ENCODE measurements at places on chromosomes 1 and 21.

DNA sequence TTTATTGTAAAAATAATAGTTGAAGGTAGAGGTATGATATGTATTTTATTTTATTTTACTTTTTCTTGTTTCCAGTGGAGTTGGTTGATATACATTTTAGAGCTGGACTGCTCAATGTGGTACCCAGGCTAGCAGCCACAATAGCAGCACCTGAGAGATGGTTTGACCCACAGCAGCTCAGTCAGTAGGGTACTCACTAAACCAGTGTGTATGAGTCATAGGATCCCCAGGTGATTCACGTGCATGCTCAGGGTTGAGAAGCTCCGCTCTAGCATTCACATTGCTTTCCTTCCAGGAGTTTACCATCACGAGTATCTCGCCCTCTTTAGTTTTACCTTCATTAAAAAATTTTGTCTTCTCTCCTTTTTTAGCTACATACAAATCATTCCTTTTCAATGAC, 96.0 kb upstream of the PAXBP1 start:
- no peak for DNase-seq

DNA sequence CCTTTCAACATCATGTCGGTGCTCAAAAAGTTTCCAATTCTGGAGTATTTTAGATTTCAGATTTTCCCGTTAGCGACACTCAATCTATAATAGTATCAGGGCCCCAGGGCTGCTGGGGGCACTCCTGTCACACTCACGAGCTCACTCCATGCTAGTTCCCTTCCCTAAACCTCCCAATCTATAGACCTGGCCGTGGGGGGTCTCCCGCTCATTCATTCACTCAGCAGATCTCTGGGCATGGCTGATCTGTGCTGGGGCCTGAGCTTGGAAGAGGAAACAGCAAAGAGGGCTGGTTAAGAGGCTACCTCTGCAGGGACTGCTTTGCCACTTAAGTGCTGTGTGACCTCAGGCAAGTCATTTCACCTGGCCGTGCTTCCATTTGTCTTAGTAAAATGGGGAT, 46.8 kb upstream of the LAPTM5 start:
- DNase-seq = no peak

DNA sequence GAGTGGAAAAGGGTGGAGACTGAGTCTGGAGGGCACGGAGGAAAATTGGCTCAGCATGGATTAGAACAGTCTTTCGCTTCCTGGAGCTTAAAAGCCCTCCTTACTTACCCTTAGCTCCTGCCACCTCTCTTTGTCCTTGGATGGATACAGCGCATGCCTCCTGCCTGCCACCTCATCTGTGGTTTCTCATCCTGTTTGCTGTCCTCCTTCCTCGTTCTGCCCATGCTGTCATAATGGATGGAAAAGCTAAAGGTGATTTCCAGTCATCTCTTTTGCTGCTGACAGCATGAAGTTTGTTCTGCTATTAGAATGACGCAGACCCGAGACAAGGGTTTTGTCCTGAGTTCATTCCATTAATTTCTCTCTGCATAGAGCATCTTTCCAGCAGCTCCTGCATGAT, 425.9 kb downstream of the KIF26B start:
- no peak for DNase-seq

DNA sequence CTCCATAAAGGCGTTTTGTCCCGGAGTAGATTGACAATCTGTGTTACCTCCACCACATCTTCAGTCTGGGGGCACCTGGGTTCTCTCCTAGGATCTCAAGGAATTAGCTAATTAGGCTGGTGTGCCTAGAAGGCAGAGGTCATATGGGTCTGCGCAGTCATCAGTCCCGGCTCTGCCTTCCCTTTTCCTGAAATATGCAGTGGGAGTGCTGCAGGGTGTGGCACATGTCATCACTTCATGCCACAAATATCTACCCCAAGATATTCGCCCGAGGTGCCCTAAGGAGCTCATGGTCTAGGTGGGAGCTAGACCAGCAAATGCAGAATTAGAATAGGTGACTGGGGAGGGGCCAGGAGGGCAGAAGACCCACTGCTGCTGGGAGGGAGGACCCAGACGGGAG, 42.9 kb downstream of the ACTL8 start:
- DNase-seq = no peak

- no peak for DNase-seq
These were observed 69.5 kb downstream of the MAN1C1 start for GRCh38 chr1:25685938-25686665.

- no peak for DNase-seq
These were observed 626.5 kb downstream of the NCAM2 start for GRCh38 chr21:21624674-21625073.

GRCh38 chr1:63326473-63327380, 4.4 kb downstream of the FOXD3 start:
- DNase-seq = no peak

DNA sequence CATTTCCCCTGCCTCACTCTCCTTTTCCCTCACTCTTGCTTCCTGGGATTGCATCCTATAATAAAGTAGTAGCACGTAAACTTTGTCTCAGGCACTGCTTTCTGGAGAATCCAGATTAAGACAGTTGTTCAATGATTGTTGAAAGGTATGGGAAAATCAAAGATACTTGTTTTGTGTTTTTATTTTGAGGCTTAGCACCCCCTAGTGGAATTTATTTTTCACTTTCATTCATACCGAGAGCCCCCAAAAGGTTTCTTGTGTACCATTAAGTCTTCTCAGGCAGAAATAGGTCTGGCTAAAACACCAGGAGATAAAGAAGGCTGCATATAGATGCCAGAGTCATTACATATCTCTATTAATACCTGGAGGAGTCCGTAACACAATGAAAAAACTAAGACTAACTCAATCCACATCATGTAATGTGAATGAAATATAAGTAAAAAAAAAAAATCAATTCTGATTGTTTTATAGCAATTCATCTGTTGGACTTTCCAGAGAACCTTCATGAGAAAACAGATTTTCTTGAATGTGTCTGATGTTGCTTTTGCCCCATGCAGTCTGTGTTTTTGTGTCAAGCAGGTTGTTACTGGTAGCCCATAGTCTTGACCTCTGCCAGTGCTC, 103.5 kb downstream of the RPE65 start:
- no peak for DNase-seq

GRCh38 chr1:10857687-10858086, 61.2 kb upstream of the CASZ1 start:
- no peak for DNase-seq
